ENCODE measurements at places on chromosomes 6 and 20.

DNA sequence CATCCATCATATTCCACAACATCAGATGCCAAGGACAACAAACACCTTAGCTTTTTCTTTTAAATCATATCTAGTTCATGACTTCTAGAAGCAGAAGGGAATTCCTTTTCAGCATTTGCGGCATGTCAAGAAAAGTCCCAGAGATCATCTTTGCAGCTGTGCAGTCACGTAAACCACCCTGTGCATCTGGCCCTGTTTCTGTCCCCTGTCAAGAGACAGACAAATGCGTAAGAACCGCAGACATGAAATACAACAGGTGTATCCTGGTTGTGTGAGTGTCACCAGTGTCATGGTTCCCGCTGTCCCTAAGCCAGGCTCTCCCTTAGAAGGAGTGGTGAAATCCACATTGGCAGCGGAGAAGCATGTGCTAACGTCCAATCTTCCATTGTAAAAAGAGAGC, 28.1 kb downstream of the LY86 start:
- DNase-seq: no peak

DNA sequence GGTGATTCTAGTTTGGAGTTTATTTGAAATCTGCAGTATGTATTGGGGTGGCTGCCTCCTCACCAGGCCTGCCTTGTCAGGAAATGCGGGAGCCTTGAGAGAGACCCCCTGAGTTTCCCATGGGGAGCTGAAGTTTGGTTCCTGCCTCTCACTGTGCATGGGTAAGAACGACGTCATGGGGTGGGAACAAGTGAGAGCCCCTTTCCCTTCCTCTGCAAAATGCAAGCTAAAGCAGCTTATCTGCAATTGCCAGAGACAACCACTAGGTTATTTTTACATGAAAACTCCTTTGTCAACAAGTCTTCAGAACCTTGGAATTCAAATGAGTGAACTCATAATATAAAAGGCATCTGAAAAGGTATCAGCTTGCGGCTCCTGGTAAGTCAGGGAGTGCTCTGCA, 58.4 kb downstream of the TMEM170B start:
- no peak for DNase-seq

DNA sequence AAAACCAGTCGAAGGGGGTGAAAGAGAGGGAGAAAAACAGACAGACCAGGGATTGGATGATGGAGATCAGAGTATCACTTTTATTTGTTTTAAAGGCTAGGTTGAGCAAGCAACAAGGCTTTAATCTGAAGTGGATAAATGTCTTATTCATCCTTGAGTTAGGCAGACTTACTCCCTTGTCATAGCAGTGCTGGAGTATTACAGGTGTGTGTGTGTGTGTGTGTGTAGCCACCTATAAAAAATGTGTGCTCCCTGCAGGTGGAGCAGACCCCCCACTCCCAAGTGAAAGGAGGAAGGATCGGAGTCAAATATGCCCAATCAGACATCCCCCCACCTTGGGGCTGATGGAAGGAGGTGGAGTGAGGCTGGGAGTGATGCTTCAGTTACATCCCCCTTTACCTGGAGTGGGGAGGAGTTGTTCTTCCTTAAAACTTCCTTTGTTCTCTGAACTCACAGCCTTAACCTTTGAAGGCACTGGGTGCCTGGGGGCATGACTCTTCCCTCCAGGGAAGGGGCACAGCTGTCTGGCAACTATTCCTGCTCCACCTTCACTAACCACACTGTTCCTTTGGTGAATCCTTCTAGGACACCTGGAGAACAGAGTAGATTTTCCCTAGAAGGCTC, 27.3 kb downstream of the PTK7 start:
- no peak for DNase-seq

- DNase-seq: no peak
These were observed 126.5 kb downstream of the DTNBP1 start for GRCh38 chr6:15536198-15536955.

GRCh38 chr20:49398401-49399144, 83.9 kb downstream of the KCNB1 start:
- no peak for DNase-seq

DNA sequence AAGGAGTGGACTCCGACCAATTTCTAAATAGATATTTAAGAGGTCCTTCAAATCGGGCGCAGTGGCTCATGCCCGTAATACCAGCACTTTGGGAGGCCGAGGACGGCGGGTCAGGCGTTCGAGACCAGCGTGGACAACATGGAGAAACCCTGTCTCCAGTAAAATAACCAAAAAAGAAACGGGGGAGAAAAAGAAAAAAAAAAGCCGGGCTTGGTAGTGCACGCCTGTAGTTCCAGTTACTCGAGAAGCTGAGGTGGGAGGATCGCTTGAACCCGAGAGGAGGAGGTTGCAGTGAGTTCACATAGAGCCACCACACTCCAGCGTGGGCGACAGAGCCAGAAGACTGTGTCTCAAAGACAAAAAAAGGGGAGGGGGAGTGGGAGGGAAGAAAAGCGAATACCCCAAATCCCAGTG, 53.3 kb upstream of the HFE start:
- DNase-seq: no peak

- no peak for DNase-seq
These were observed 55.7 kb downstream of the TXLNB start for GRCh38 chr6:139236105-139236504.

DNA sequence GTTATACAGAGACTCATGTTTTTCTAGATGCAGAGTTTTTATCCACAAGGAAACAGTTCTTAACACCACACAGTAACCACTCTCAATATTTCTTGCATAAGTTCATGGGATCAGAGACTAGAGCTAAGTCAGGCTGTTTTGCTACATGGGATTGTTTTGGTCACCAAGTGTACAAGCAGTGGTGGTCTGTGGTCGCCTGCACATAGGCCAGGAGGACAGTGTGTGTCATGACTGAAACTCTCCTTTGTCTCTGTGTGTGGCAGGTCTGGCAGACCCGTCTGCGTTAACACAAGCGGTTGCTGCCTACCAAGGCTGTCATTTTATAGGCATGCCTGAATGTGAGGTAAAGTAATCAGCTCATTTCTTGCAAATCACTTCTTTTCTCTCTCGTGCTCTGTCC, 18.9 kb downstream of the WRNIP1 start:
- no peak for DNase-seq
